ENCODE measurements at places on chromosomes 4 and X. TPM values are rescaled to one million over a fixed set of nuclear protein-coding genes. Genes with fewer than 3 reads are reported as not detected.

RHOXF1 gene
- polyA plus RNA-seq: 1.0 TPM

GABRG1 gene
- polyA plus RNA-seq: 0.23 TPM

S100P gene
- polyA plus RNA-seq: 7.3 TPM

RASL11B gene
- polyA plus RNA-seq: 37.6 TPM

FATE1 gene
- polyA plus RNA-seq: not detected

All from renal cortex interstitium (tissue), 15 donors.